Aorta (tissue), 5 donors: ENCODE measurements at places on chromosomes 16 and 17.

DNA sequence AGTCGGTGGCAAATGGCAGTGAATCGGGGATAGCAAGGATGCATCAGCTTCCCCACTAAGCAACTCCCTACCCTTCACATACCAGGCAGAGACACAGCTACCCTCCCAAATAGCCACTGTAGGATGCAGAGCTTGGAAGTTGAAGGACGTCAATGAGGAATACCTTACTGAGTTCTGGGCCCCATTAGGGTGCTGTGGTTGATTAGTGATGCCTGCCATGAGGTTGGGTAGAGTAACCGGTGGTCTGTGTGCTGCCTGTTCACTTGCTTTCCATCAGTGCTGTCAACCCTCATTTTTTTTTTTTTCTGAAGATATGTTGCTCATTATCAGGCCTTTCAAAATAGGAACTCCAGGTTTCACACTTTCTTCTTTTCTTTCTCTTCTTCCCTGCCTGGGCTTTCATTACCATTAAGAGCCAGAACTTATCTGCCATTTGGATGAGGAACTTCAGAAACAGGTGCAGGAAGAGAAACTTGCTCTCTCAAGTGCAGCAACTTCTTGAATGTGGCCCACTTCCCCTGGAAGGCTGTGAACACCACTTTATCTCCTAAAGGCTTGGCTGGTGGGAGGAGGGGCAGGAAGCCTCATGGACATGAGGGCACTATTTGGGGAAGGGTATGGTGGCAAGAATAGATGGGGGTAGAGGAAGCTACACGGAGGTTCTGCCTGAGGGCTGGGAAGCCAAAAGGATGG is 183.5 kb downstream of the NTN1 start:
- DNase-seq: no peak

DNA sequence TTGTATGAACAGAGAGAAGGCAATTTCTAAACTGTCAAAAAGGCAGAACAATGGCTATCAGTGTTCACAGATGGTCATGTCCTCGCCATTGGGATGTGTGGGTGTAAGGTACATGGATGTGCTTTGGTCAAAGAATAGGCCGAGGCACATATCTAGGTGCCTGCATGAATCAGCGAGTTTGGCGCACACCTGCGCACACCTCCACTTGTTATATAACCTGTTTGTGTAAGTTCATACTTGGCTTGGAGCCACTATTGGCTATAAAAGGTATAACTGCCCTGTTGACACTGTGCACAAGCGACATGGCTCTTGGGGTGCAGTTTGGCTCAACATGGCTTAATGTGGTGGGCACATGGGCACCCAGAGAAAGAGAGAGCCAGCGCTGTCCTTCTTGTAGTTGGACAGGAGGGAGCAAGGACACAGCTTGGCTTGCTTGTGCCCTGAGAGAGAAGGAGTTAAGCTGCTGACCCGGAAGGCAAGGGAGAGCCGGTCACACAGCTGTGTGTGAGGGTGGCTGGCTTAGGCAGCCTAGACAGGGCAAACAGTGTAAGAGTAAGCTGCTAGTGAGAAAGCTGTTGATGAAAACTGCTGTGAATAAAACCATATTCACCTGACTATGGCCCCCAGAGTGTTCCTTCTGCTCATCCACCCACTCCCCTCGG is 499.1 kb downstream of the KCNJ2 start:
- no peak for DNase-seq

GRCh38 chr17:73498886-73499554 is 145.2 kb downstream of the SDK2 start:
- no peak for DNase-seq

DNA sequence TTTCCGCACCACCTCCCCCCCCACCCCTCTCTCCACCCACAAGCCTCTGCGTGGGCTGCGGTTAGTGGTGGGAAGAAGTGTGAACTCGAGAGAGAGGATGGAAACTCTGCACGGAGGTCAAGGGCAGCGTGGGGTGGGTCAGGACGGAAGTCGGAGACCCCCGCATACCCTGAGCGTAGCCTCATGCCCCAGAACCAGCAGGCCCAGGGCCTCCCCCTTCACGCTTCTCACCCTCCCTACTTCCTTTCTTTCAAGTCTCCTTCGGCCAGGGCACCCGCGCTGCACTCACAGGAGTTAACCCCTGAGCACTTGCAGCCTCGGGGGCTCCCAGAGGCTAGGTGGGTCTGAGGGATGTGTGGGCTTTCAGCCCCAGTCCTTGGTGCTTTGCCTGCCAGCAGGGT is 9.2 kb downstream of the TBKBP1 start:
- DNase-seq: peak; percentile 71

GRCh38 chr16:58096249-58096648 is 32.9 kb downstream of the CFAP20 start:
- no peak for DNase-seq

- no peak for DNase-seq
Measured at GRCh38 chr17:81063106-81064093, 28.4 kb downstream of the BAIAP2 start.

- DNase-seq: no peak
Measured at GRCh38 chr17:75367312-75367711, 38.2 kb downstream of the GRB2 start.

DNA sequence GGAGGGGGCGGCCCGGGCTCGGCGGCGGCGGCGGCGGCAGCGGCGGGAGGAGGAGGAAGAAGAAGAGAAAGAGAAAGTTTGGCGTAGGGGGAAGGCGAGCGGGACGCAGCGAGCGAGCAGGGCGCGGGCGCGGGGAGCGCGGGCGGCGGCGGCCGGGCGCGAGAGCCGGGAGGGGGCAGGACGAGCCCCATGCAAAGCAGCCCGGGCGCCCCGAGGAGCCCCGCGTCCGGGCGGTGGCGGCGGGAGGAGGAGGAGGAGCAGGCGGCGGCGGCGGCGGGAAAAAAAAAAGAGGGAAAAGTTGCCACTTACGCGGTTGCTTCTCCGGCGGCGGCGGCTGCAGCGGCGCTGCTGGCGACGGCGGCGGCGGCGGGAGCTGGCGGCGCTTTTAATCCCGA is 10.3 kb upstream of the ZFHX3 start:
- peak; percentile 84 for DNase-seq

- DNase-seq: no peak
Measured at GRCh38 chr17:2892305-2892971, 96.2 kb downstream of the RAP1GAP2 start.

GRCh38 chr17:47980541-47980940 is 9.6 kb downstream of the CDK5RAP3 start:
- DNase-seq: no peak

DNA sequence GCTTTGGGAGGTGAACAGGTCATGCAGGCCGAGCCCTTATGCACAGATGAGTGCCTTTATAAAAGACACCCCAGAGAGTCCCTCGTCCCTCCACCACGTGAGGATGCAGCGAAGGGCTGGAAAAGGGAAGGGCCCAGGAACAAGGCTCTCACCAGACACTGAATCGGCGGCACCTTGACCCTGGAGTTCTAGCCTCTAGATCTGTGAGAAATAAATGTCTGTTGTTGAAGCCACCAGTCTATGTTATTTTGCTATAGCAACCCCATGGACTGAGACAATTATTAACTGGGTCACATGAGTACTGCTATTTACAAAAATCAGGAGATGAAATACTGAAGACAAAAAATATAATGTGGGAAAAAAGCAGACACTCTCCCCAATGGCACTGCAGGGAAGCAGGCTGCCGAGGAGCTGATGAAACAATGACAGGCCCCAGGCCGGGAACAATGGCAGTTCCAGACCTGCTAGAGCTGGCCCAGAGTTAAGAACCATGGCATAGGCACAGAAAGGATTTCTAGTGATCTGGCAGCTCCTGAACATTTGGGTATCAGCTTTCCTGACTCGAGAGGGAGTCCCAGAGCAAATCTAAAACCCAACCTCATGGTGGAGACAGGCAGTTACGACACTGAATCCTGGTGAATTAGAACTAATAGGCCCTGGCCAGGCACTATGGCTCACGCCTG is 17.8 kb upstream of the GGA2 start:
- no peak for DNase-seq

GRCh38 chr17:77807746-77808441 is 150.6 kb upstream of the TNRC6C start:
- DNase-seq: no peak

GRCh38 chr16:86242244-86243122 is 267.8 kb upstream of the FOXF1 start:
- no peak for DNase-seq

DNA sequence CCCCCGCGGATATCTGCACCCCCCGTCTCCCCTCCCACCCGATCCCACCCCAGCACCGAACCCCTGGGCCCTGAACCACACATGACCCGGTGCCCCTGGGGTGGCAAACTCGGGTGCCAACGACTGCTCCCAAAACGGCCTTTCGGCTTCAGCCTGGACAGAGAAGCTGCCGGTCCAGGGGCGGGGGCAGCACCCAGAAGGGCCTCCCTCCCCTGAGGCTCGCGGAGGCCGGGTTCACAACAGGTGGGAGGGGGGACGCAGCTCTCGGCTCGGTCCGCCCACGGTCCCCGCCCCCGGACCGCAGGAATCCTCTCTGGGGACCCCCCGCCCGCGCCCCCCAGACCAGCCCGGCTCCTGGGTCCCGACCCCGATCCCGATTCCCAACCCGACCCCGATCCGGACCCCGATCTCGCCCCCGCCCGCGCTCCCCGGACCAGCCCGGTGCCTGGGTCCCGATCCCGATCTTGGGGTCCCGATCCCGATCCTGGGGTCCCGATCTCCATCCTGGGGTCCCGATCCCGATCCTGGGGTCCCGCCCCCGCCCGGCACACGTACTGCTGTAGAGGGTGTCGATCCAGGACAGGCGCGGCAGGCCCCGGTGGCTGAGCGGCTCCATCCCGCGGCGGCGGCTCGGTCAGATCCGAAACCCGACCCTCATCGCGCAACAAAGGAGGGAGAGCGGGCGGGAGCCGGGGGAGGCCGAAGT is 516 bp downstream of the ABR start:
- DNase-seq: peak; percentile 85

GRCh38 chr17:27402943-27403342 is 53.3 kb upstream of the KSR1 start:
- no peak for DNase-seq

DNA sequence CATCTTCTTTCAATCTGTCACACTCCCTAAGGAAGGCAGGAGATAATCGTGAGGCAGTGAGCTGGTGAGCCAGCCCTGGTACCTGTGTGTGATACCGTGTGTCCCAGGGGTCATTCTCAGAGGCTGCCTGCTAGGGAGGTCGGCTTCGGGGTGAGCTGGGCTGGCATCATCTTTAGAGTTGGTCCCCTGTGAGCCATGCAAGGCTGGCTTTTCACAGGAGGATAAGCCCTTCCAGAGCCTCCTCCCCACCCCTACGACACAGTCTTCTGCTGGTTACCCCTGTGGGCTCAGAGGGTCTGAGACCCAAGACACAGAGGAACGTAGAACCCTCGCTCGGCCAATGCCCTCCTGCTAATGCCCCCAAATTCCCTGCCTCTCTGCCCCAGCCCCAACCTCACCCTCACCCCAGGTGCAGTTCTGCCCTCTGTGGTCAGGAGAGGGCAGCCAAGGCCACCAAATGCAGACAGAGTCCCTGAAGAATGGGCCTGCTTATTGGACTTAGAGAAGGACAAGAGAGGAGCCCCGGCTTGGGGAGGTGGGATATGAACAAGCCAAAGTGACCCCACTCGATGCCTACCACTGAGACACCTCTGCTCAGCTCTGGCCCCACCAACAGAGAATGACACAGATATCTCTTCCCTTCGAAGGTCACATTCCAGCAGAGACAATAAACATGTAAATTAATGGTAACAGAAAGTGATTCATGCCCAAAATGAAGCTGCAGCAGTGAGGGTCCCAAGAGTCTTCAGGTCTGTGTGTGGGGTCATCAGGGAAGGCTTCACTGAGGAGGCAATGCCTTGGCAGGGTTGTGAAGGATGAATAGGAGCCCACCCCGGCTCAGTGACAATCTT is 80.8 kb upstream of the CCL1 start:
- no peak for DNase-seq

DNA sequence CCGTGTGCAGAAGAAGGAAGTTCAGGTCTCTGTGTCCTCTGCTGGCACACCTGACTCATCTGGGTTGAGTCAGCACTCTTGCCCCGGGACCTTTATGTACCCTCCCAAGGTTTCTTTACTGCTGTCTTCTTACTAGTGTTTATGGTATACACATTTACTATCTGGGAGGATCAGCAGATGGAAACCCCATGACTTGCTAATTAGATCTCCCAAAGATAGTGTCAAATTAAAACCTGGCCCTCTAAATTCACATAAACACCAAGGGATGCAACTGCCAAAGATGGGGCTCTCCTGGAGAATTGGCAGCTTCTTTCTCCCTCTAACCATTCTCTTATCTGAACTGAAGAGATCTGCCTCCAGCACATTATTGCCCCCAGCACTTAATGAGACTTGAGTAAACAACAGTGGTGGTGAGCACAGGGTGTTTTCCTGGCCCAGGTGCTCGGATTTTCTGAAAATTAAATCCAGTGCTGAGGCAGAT is 718.1 kb upstream of the SOX9 start:
- DNase-seq: no peak

- DNase-seq: peak; percentile 86
Measured at GRCh38 chr17:44219616-44220212, at the start of gene UBTF. UBTF (minus strand) TSS chr17:44219675; CDS start chr17:44218229, 1,446 bp downstream.

- DNase-seq: no peak
Measured at GRCh38 chr17:11999696-12000095, 2.4 kb upstream of the ZNF18 start.

- DNase-seq: no peak
Measured at GRCh38 chr17:5885336-5885735, 184.8 kb upstream of the WSCD1 start.

DNA sequence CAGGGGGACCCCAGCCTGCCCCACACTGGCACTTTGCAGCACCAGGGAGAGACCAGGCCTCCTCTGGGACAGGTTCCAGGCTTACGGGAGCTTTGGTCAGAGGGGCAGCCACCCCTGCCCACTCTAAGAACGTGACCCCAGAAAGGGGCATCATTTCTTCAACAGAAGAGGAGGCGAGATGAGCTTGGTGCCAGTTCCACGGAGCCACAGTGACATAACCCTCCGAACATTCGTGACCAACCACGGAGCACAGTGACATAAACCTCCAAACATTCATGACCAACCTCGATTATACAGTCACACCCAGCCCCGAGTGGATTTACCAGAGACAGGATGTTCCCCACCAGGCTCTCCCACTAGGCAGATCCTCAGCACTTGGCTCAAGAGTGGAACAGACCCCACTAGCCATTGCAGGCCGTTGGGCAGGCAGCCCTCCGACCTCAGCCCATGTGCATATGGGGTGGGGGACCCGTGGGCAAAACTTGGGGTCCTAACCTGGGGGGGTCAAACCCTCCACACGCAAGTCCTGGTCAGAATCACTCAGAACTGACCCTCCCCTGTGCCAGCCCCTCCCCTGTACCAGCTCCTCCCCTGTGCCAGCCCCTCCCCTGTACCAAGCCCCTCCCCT is 112.9 kb downstream of the METRNL start:
- DNase-seq: peak; percentile 82

- no peak for DNase-seq
Measured at GRCh38 chr16:79850348-79850747, 249.8 kb upstream of the MAF start.
